ENCODE measurements at places on chromosomes 6 and 20.

DNA sequence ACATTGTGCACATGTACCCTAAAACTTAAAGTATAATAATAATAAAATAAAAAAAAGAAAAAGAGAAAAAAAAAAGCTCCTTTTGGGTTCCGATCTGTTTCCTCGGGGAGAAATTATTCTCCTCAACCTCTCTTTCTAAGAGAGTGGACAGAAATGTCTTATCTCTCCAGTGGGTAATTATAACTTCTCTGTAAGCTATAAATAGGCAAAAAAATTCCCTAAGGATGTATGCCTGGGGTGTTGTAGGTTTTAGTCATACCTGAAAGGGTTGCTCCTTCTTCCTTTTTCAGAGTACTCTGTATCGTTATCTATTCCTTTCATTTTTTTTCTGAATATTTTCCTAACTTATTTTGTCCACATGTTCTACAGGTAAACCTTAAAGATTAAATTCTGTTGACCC is 169.7 kb upstream of the PTPRK start:
- no peak for DNase-seq

DNA sequence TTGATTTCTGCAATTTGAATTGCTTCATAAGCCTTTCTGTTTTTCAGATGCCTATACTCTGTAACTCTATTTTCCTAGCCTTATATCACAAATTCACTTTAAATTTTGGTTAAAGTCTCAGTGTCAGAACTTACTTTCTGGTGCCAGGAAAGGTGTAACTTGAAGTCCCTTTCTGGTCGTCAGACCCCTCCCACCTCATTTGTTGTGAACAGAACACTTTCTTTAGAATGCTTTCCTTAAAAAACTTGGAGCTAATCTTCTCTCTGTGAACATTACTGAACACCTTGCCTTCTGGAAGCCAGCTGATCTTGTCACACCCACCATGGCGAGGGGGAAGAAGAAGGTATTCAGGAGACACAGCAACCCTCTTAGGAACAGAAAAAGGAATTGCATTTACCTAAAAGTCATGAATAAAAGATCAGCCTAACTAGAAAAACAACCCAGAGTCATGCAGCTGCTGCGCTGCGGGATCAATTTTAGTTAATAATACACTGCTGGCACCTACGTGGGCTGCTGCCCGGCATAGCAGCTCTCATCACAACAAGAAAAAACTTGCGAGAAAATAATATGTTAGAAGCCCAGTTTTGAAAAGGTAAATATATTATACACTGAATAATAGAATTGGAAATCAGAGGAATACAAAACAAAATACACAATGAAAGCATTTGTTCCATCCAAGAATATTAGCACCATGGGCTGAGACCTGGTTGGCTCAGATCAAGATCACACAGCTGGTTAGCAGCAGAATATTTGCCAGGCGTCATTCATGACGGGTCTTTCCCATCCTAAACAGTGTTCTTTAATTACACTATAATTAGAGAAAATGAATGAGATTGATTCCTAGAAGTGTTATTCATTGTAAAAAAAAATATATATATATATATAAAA is 5.8 kb upstream of the FAM217A start:
- DNase-seq: no peak

- DNase-seq: peak; percentile 74
Measured at GRCh38 chr6:17962436-17963031, 24.9 kb downstream of the KIF13A start.

GRCh38 chr6:161417717-161418462 is 144.0 kb upstream of the AGPAT4 start:
- peak; percentile 30 for DNase-seq

DNA sequence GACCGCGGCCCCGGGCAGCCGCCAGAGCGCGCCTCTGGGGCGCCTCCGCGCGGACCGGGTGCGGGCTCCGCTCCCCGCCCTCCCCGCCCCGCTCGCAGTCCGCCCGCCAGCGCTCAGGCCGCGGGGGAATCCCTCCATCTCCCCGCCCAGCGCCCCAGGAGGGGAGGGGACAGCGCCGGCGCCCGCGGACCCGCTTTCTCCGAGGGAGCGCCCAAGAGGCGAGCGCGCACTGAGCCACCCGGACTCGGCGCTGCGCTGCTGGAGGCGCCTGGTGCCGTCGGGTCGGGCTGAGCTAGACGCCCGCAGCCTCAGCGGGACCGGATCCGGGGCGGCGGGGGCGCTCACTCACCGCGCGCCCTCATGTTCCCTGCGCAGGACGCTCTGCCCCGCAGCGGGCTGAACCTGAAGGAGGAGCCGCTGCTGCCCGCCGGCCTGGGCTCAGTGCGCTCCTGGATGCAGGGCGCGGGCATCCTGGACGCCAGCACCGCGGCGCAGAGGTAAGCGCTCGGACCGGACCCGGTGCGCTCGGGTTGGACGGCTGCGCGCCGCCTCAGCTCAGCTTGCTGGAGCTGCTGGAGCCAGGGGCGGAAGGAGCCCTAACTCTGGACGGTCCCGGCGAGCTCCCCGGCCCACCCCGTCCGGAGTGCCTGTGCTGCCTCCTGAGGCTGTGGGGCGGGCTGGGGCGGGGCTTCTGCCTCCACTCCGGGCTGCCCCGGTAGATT is 867 bp downstream of the EBF4 start:
- DNase-seq: peak; percentile 62

DNA sequence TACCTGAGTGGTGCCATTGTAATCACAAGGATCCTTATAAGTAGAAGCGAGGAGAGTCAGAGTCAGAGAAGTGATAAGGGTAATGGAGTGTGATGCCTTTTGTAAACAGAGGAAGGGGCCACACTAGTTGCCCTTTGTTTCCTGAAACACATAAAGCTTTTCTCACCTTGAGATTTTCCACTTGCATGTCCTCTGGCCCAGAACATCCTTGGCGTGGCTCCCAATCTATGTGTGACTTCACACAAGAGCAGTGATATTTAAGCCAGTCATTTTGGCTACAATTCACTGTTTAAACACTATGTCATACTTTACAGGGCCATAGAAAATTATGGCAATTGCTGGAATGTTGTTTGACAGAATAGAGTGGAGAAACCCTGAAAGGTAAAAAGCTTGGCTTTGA is 121.2 kb upstream of the BTN3A2 start:
- no peak for DNase-seq

GRCh38 chr6:23036406-23036983 is 467.1 kb downstream of the HDGFL1 start:
- DNase-seq: no peak

GRCh38 chr6:75183099-75183541 is 22.7 kb downstream of the COL12A1 start:
- DNase-seq: no peak

DNA sequence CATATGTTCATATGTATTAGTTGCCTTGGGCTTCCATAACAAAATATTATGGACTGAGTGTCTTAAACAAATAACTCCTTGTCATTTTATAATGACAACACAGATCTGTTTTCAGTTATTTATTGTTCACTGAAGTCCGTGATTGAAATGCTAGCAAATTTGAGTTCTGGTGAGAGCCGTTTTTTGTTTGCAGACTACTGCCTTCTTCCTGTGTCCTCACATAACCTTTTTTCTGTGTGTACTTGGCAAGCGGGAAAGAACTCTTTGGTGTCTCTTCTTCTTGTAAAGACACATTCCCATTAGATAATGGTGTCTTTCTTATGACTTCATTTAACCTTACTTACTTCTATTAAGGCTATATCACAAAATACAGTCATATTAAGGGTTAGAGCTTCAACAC is 482.9 kb upstream of the EYS start:
- no peak for DNase-seq

- peak; percentile 8 for DNase-seq
Measured at GRCh38 chr20:63033794-63034709, 27.3 kb upstream of the BHLHE23 start.

Data from glutamatergic neuron (in vitro differentiated cells).